Neural progenitor cell (in vitro differentiated cells): ENCODE measurements at places on chromosomes 1 and 21.

- DNase-seq = no peak
Observed at GRCh38 chr1:161921990-161922389, 101.7 kb downstream of the OLFML2B start.

DNA sequence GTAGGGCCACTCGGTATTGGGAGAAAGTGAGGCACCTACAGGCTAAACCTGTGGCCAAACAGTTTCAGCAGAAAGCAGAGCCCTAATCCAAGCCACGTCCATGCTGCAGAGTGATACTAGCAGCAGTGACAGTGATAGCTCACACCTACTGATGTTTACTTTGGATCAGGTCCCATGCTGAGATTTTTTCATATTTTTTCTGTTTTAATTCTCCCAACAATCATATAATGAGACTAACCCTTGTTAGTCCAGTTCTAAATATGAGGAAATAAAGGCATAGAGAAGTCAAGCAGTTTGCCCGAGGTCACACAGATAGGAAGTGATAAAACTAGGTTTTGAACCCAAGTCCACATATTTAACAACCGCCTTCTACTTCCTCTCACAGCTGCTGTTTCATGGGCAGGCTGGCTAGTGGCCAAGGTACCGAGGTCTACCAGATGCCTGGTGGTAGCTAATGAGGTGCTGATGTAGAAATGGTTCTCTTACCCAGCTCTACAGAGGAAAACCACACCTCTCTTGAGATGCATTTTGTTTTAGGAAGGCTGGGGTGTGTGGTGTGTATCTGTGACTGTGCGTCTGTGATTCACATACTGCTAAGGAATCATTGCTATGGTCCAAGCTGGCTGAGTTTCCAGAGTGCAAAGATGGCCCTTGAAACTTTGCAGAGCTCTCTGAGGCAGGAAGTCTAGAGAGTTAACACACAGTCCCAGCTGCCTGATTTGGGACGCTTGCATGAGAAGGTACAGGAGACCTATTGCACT, 80.3 kb upstream of the ARTN start:
- DNase-seq = no peak

DNA sequence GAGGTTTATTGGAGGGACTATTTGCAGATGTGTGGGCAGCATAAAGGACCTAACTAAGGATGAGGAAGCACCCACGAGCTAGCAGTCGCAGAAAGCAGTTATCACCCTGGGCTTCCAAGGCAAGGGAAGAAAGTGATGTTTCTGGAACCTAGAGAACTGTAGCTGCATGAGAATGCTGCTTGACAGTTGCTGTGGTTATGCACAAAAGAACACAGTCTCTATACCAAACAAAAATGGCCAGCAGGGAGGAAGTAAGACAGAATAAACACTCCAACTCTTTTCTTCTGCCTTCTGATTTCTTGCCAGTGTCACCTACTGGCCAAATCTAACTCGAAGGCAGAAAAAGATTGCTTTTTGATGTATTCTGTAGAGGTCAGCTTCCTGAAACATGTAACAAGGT, 190.2 kb downstream of the RASAL2 start:
- DNase-seq = no peak

DNA sequence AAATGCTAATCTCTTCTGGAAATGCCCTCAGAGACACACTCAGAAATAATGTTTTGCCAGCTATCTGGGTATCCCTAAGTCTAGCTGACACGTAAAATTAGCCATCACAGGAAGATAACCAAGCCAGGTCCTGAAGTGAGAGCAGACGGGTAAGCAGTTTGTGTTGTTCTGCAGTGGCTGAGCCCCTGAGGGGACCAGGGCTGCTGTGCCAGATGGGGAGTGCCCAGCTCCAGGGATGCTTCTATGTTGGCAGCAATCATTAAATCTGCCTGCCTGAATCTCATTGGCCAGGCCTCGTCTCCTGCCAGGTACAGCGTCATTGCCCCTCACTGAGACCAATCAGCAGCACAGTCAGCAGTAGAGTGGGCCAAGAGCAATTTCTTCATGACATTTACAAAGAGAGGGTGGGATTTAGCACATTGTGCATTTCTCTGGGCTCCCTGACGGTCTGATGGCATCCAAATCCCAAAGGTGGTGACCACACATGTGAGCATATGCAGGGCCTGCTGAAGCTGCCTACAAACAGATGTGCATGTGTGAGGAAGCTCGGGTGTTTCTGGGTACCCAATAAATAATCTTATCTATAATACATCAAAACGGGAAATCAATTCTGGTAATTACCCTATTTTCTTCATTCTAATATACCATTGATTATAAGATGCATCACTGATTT, 58.7 kb upstream of the LRRN2 start:
- no peak for DNase-seq

GRCh38 chr1:10257851-10258250, 47.5 kb downstream of the KIF1B start:
- DNase-seq = no peak
